Stimulated activated CD4-positive, alpha-beta T cell treated with anti-CD3 and anti-CD28 coated beads, Interleukin-1b, Interleukin-23, amount 100 ng/mL, for 4 hours (primary cell): ENCODE measurements at places on chromosomes 12 and 14.

GRCh38 chr12:46246021-46246700 lies 22.7 kb downstream of the SLC38A1 start:
- no peak for DNase-seq

GRCh38 chr12:93705237-93705636 lies 28.1 kb downstream of the CRADD start:
- DNase-seq = no peak

DNA sequence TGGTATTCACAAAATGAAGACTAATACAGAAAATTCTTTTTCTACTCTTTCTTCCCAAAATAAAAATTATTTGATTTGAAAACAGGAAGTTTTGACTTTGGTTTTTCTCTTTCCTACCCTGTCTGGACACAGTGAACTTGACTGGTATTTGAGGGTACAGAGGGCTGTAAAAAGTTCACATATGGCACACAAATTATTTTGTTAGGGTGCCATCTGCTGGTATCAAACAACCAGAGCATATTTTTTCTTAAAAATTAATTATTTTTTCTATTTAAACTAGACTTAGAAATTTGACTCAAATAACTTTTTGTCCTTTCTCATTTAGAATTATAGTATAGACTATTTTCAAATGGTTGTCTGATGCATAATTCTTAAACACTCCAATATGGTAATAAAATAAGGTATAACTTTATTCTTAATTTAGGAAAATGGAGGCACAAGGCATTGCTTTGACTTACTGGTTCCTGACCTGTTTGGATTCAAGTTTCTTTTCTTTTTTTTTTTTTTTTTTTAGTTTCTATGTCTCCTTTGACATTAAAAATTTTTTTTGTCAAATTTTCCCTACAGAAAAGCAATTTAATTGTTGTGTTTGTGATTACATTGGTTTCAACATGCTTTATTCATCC lies 390.6 kb downstream of the PRKD1 start:
- no peak for DNase-seq

DNA sequence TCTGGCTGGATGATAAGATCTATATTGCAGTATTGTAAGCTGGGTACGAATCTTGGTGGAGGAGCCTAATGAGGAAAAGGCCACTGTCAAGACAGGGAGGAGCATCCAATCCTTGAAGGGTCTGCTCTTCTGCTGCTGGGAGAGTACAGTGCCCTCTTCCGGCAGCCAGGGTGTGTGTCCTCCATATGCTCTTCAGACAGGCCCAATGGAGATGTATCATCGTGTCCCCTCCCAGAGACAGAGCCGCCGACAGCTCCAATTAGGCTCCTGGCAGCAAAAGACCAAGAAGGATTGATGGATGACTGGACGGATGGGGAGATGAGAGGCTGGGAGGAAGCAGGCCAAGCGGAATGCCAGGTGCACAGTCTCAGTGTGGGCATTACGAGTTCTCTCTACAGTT lies 51.6 kb upstream of the PIWIL1 start:
- DNase-seq = no peak

GRCh38 chr12:42482041-42482747 lies 107.4 kb downstream of the PRICKLE1 start:
- DNase-seq = no peak

- no peak for DNase-seq
These were observed 1.7 kb upstream of the CTDSP2 start for GRCh38 chr12:57848208-57848607.

DNA sequence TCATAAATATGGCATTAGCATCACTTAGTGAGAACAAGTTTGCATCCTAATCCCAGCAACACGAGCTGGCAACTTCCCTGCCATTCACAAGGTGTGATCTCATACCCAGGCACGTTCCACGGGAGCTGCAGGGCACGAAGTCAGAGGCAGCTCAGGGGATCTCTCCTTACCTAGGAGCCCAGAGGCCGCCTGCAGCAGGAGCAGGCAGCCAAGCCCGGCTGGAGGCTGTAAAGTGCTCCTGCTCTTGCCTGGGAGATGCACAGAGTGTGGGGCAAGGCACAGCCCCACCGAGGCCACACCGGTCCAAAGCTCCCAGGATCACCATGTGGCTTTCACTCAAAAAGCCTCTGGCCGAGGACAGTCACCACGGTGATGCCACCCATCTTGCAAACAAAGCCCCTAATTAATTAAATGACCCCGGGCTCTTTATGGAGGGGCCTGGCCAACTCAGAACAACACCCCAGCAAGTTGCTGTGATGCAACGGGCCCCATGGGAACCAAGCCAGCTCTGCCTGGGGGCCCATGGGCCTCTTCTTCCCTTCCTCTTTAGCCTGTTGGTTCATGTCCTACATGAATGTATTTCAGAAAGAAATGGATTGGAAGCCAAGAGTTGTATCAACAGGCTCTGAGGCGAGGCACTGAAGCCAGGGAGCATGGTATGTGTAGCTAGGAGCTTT lies 26.5 kb downstream of the NUAK1 start:
- DNase-seq = no peak

DNA sequence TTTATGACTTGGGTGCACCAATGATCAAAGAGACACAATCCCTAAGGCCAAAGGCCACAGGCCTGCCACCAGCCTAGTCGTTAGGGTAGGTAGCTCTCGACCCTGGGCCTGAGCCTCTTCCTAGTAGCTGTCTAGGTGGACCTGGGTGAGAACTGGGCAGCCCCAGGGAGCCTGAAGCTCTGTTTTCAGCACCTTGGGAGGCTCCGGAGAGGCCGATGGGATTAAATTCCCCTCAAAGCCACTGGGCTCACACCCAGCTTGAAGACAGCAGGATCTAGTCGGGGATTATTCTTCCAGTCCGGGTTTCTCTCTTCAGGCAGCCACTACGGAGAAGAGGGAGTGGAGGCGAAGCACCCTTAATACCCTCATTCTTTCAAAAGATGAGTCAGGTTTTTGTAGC lies 79.8 kb downstream of the TMEM260 start:
- DNase-seq = no peak

DNA sequence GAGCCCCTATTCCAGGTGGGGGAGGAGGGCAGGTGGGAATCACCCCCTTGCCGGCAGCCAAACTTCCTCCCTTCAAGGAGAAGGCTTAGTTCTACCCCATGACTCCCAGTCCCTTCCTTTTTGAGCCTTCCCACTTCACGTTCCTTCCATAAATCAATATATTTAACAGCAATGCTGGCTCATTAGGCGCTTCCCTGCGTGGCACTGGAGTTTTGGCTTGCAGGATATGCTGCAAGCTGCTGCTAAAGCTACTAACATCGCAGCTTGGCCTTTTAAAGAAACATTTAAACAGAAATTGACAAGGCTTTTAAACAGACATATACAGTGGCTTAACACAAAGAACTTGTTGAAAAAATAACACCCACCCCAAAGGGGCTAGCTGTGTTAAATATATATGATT lies 308.0 kb upstream of the FKBP4 start:
- no peak for DNase-seq

DNA sequence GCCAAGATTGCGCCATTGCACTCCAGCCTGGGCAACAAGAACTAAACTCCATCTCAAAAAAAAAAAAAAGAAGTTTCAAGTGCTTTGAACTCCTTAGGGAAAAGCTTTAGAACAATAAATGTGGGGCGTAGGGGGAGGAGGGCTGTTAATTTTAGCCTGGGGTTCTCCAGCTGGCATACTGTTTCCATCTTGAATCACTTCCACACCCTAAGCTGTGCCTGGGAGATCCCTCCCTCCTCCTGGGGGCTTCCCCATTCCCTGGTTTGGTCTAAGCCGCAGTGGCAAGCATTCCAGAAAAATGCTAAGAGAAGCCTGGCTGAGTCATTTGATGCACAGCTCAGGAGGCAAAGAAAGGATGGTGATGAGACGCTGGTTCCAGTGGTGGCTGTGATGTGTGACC lies 2.3 kb upstream of the ZNF384 start:
- DNase-seq = no peak

GRCh38 chr12:116431677-116432300 lies 127.4 kb upstream of the MAP1LC3B2 start:
- no peak for DNase-seq

GRCh38 chr14:104644656-104645378 lies 40.2 kb upstream of the TMEM179 start:
- no peak for DNase-seq

GRCh38 chr12:3032770-3033538 lies 44.2 kb upstream of the TSPAN9 start:
- DNase-seq = no peak

- DNase-seq = no peak
These were observed 12.8 kb downstream of the TCHP start for GRCh38 chr12:109912855-109913321.

DNA sequence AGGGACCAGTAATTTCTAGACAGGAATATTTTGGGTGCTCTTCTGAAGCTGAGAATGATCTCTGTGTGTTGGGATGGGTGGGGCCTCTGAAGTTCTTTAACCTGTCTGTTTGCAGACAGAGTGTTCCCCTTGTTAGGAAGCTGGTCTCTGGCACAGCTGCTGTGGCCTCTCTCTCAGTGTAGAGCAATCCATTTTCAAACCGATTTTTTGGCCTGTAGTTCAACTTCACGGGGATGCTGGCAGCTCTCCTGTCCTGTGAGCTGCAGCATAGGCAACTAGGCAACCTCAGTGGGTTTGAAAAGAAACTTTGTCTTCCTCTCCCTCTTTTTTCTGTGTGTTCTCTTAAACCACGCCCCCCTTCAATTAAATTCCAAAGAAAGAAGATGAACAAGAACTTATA lies 69.1 kb downstream of the SMOC1 start:
- no peak for DNase-seq

GRCh38 chr12:95200128-95200894 lies 17.0 kb downstream of the FGD6 start:
- DNase-seq = no peak

DNA sequence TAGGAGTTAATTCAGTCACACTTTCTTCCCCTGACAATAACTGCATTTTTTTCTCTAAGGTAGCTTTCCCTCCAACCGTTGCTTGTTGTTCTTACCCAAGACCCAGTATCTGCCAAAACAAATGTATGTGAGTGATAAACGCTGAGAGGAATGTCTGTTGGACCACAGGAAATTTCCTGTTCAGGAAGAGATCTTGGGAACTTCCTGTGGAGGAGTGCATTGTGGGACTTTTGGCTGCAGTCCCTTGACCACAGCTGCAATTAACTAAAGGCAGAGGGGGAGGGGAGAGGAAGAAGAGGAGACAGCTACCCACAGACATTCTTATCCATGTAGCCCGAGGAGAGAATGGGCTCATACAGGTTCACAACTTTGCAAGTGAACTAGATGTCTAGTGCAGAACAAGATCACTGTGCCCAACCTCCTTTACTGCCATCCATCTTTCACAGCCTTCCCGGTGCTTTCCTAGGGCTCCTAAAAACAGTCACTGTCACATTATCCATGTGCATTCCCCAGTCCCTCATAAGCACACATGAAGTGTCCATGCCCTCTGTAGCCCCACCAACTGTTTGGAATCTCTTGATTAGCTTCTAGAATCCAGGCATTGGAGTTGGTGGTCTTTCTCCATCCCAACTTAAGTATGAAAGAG lies 149.5 kb downstream of the ETV6 start:
- no peak for DNase-seq

DNA sequence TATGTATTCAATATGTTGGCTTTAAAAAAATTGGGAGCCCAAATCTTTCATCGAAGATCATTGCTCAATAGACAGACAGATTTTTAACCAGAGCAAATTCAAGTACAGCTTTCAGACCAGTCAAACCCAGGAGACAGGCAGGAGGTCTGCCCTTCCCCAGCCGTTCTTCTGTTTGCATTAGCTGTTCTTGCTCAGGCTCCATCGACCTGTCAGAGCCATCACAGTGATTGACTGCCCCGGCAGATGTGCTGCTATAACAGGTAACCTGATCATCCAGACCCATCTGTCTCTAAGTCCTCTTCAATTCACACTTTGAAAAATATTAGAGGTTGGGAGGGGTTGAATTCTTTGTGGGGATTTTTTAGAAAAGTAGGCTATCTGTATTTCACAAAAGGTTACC lies 453.5 kb downstream of the FOXG1 start:
- DNase-seq = no peak

DNA sequence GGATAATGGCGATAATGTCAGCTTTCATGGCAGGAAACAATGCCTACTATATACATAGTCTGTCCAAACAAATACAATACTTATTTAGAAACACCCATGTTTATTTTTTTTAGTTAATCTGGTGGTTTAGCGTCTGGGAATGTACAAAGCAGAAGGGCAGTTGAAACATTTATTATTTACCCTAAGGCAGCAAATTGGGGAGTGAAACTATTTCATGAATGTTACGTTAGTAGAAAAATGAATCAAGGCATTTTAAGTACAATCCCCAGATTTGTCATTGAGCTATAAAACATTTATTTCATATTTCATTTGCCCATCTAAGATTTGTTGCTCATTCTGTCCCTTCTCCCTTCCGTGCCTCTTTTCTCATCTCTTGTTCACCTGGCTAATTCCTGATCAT lies 87.1 kb upstream of the ATF1 start:
- no peak for DNase-seq

- DNase-seq = no peak
These were observed 87.0 kb upstream of the DAAM1 start for GRCh38 chr14:59101476-59101875.

DNA sequence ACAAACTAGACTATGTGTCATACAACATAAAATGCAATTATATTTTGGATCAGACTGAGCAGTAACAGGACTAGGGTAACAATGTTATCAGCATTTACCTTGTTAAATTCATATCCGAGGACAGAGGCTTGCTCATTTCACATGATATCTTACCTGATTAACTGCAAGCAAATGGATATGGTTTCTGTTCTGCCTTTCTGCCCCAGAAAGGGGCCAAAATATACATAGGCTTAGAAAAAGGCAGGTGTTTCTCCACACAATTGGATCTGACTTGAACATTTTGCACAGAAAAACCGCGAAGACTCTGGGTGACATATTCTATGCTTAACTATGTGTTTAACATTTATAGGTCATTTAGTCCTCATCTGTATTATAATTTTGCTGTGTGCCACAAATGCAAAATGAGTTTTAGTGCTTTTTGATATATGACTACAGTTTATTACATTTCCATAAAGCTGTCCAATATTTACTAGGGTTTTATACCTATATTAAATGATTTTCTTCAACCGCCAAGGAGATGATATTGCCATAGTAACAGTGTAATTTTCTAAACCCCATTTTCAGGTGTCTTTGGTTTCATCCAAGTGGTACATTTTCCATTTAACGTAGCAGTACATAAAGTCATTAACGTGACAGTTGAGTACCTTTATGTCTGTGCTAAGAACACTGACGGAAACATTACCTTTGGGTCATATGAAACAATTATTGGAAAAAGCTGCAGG lies 249.3 kb upstream of the KRR1 start:
- no peak for DNase-seq
